Stimulated activated CD8-positive, alpha-beta memory T cell treated with anti-CD3 and anti-CD28 coated beads, Interleukin-4, amount 100 ng/mL, for 1 hour (primary cell): ENCODE measurements at places on chromosomes 7 and 10.

DNA sequence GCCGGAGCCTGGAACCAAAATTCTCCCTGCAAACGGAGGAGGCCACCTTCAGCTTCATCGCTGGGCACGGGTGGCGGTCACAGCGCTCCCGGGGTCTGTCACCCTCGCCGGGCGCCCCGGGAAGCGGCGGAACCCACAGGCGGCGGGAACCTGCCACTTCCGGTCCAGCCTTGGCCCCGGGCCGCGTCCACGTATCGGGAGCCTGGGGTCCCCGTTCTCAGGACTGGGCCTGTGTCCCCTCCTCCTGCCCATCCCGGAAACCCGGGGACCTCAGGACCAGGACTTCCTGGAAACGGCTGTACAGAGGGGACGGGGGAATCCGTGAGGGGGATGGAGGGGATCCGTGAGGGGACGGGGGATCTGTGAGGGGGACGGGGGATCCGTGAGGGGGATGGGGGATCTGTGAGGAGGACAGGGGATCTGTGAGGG is 25.4 kb downstream of the PDGFA start:
- no peak for DNase-seq

- no peak for DNase-seq
These were observed 108.0 kb upstream of the PPP2R2D start for GRCh38 chr10:131792809-131793208.

DNA sequence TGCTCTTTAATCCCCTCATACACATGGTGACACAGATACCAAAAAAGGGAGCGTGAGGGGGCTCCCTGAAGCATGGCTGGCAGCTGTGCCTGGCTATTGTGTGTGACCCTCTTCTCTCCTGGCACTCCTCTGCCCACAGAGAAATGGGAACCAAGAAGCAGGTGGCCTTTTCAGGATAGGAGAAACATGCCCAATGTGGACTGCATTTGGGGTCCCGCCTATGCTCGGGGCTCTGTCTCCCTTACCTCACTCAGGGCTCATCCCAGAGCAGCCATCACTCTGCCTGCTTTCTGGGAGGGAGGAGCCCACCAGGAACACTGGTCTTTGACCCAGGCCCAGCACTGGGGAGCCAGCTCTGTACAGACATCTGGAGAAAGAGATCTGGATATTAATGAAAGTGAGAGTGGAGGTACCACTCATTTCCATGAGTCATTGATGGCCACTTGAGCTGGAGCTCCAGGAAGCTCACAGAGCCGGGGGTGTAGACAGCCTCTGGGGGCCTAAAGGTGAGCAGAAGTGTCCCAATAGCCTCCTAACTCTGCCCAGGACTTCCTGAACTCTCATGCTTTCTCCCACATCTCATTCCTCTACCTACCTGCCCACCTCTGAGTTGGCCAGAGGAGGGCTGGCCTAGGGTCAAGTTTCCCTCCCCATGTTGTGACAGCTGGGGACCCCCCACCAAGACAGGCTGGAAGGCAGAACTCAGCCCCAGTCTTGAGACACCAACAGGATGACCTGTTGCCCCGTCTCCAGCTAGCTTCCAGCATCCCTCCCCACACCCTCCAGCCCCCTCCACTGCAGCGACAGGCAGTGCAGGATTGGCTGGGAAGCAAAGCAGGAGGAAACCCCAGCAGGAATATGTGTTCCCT is 42.6 kb downstream of the DRGX start:
- no peak for DNase-seq

- DNase-seq = no peak
These were observed 730.5 kb downstream of the ZWINT start for GRCh38 chr10:55630491-55631056.

- no peak for DNase-seq
These were observed 30.8 kb upstream of the C10orf67 start for GRCh38 chr10:23375366-23375765.

DNA sequence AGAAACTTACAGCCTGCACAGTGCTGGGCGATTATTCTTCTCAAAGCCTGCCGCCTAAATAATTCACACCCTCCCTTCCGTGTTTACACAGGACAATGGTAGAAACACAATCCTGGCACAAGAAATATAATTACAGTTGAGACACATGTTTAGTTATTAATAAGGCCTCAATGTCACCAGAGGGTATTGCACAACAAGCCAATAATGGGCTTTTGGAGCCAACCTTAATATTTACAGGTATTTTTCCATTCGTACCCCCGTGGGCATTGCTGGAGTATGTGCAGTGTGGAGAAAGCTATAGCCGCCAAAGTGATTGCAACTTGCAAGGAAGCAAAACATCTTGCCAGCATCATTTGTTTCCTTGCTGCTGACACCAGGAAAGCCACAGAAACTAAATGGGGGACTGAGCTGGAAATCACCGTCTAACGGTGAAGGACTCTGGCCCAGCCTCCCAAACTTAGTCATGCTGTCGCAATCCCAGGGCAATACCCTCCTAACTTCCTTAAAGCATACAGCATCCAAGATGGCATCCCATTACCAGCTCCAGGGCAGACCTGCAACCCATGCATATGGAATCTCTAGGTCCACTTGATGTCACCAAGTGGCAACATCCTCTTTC is 8.6 kb downstream of the CALN1 start:
- no peak for DNase-seq

- DNase-seq = no peak
These were observed 24.5 kb downstream of the POLL start for GRCh38 chr10:101563497-101564040.

- no peak for DNase-seq
These were observed 11.1 kb upstream of the INA start for GRCh38 chr10:103265717-103266329.

DNA sequence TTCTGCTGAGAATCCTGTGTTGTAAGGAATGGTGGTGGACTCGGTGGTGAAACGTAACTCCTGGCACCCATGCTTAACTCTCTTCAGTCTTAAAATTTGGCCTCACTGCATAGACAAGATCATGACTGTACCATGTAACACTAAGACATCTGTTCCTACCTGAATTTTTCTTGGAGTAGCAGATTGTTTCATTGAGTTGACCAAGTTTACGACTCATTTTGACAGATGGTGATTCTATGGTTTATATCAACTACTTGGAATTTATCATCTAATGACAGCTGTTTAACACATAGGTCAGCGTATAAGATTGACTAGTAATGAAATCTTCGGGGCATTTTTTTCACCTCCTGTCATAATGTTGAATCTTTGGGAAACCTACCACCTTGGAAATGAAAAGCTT is 184.2 kb downstream of the CELF2 start:
- DNase-seq = no peak

- no peak for DNase-seq
These were observed 396.1 kb downstream of the ZNF33B start for GRCh38 chr10:42242135-42242805.

DNA sequence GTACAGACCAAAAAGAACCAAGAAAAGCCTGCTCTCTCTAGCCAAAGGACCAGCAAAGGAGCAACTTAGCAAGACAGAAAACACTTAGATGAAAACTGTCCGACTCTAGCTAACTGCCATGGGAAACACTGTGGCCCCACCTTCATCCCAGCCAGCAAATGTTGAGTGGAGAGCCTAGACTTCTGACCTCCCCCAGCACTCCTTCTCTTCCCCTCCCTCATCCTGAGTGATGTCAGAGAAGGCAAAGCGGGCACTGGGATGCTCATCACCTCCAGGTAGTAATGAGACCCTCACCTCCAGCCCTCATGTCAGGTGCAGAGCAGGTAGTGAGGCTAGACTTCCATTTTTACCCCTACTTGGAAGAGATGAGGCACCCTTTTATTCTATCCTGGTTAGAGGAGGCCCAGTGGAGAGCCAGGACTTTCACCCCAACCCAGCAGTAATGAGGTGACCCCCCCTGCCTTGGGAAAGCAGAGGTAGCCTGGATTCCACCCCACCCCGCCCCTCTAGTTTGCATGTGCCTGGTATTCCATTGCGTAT is 16.9 kb downstream of the CUZD1 start:
- no peak for DNase-seq

DNA sequence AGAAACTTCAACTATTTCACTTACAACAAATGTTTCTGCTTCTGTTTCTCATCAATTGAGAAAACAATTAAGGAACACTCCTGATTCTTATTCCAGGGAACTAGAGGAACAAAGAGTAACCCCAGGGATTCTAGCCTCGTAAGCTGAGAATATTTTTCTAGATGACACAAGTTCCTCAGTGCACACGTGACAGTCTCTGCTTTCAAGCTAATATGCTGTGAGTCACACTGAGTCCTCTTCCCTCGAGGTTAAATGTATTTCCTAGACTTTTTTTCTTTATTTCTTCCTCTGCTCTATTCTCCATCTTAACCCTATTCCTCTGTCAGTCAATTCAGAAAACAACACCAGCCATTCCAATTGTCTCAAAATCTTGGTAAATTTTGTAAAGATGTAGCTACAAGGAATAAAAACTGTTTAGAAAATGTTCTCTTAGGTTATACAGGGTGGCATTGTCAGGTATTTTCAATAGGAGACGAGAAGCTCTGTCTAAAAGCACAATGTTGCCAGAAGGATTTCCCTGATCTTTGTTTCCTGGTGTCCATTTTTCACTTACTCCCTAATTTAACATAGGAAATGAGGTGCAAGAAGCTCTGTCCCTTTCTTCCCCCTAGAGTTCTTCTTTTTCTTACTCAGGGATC is 5.8 kb upstream of the C1GALT1 start:
- DNase-seq = no peak

DNA sequence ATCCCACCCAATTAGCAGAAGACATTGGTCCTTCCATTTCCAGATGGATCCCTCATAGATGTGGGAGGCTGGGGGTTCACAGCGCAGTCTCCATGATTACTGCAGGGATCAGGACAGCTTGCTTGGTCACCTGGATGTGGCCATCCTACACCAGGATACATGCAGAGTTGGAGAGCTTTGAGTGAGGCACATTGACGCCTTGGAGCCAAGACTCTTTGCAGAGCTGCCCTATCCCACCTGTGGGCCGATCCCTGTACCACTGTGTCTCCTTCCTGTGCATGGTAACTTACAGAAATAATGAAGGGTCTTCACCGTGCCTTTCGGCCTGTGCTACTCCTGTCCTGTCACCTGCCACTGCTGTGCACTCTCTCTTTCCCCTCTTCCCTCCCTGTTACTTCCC is 444.8 kb downstream of the GLRX3 start:
- DNase-seq = no peak
